PC-9 (cell line): ENCODE measurements at places on chromosomes 2 and 18.
A peak's percentile ranks its signal among the peaks of the same experiment; 100 is the strongest.

- DNase-seq, result no peak
Observed at GRCh38 chr2:12728221-12728777, 11.6 kb downstream of the TRIB2 start.

DNA sequence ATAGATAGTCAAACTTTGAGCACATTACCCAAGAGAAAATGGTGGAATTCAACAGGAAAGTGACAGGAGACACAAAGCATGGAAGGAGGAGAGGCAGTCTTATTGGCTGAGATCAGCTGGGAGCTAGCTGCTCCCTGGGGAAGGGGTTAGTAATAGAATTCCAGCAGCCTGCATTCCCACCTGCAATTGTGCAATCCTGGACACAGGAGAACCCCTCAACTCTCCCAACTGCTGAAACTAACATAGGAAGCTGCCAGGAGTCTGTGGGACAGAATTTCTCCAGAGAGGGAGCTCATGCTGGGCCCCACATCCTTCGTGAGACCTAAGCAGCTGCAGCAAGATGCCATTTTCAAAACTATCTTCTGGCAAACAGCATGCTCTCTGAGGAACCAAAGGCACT lies 69.8 kb upstream of the ACVR1C start:
- no peak for DNase-seq

GRCh38 chr18:5693699-5694294 lies 150.0 kb upstream of the EPB41L3 start:
- no peak for DNase-seq

GRCh38 chr2:236991874-236992273 lies 93.8 kb upstream of the COPS8 start:
- peak; percentile 41 for DNase-seq

DNA sequence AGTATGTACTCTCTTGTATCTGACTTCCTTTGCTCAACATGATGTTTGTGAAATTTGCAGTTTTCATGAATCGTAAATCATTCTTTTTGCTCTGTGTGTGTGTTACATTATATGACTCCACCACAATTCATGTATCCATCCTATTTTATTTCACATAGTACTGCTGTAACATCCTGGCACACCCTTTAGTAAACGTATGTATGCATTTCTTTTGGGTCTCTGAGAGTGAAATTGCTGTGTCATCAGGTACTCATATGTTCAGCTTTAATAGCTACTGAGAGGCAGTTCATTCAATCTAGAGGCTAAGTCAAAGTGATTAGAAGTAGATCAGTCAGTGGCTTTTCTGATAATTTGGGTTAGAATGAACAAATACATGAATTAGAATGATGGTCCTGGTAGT lies 118.8 kb downstream of the ESCO1 start:
- no peak for DNase-seq

DNA sequence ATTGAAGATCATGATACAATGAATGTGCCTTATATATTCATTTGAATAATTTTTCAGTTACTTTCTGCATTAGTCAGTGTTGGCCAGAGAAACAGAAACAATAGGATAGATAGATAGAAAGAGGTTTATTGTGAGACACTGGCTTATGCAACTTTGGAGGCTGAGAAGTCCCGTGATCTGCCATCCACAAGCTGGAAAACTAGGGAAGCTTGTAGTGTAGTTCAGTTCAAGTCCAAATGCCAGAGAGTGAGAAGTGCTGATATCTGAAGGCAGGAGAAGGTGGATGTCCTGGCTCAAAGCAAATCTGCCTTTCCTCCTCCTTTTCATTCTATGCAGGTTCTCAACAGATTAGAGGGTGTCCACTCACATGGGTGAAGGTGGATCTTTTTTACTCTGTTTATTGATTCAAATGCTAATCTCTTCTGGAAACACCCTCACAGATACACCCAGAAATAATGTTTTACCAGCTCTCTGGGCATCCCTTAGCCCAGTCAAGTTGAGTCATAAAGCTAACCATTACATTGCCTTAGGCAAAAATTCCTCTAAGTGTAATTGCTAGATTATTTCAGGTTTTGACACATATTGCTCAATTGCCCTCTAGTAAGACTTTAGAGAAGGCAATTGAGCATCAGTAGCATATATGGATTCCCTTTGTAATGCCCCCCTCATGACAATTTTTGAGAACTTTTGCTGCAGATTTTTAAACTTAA lies 341.4 kb downstream of the LPIN1 start:
- DNase-seq, result peak; percentile 94

- DNase-seq, result no peak
Observed at GRCh38 chr18:59769129-59769865, 72.1 kb upstream of the CCBE1 start.

GRCh38 chr2:23380562-23381065 lies 4.4 kb upstream of the KLHL29 start:
- peak; percentile 62 for DNase-seq

DNA sequence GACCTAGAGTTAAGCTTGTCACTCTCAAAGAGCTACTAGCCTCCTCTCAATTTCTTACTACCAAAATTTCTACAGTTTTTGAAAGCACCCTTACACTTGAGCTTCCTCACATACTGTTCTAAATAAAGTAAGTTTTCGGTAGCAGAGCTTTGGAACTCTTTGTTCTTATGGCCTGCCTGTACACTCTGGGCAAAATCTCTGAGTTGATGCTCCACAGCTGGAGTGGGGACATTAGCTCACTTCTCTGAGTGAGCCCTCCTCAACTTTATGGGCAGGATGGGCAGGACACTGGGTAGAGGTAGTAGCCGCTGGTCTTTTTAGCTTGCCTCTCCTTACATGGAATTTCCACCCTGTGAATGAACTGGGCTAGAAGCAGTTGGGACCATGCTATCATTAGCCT lies 127.8 kb downstream of the FAM210A start:
- DNase-seq, result no peak

DNA sequence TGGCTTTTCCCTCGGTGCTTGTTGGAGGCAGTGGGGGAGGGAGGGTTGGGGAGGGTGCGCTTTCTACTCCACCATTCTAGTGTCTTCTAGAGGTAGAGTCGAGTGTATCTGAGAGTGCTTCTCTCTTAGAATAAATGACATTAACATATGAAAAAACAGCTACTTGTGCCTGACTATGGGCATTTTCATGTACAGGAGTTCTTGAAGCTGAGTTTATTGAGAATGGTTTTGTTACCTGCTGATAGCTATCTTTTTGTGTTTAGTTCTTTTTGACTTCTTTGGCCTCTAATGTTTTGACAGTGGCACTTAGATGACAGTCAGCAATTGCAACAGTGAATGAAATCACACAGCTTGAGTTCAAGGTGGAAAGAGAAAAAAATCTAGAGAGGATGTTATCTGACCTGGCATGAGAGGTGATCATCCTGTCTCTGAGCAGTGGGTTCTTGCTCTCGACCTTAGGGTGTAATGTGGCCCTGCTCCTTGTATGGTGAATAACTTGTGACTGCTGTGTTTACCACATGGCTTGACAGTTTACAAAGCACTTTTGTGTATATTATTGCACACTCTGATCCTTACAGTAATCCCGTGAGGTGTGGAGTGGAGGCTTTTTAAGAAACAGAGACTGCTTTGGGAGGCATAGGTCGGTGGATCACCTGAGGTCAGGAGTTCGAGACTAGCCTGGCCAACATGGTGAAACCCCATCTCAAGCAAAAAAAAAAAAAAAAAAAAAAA lies 86.7 kb downstream of the AGAP1 start:
- no peak for DNase-seq

DNA sequence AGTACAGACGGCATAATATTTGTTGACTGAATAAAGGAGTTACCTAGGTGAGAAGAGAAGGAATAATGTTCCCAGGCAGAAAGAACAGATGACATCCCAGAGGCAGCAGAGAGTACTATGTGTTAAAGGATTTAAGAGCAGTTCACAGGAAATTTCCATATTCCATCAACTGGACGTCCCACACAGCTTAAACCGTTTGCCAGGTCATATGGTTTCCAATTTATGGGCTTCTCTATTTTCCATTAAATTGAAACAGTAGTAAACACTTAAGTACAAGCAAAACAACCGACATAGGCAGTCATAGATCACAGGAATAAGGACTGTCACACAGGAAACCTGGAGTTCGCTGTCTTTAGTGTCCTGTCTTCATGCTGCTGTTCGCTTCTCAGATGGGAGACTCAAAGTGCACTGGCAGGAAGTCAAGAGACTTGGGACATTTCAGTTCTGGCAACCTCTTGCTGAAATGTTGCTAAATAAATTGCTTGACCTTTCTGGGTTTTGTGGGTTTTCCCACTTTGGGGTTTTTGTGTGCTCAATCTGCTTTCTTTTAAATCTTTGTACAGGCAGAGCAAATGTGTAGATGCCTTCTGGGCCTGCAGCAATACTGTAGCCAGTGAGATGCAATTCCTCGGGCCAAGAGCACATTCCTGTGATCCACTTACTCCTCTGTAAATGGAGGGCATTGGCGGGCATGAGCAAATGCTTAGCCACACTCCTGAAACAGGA lies 5.8 kb upstream of the PIEZO2 start:
- DNase-seq, result no peak

DNA sequence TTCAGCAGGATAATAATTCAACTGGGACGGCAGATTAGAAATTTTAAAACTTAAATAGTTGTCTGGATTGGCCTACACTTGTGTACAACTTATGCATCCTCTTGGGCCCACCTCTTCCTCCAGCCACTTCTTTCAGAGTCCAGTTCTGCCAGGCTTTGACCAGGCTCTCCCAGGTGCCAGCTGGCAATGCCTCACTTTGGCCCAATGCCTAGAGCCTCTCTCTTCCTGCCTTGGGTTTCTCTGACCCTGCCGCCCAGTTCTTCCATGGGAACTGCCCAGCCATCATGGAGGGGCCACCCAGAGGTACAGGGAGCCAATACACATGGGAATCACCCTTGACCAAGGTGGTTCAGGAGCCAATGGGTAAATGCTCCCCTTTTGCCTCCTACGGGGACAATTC lies 135.5 kb downstream of the IRS1 start:
- DNase-seq, result no peak

- DNase-seq, result no peak
Observed at GRCh38 chr2:8849327-8849726, 11.9 kb upstream of the KIDINS220 start.

DNA sequence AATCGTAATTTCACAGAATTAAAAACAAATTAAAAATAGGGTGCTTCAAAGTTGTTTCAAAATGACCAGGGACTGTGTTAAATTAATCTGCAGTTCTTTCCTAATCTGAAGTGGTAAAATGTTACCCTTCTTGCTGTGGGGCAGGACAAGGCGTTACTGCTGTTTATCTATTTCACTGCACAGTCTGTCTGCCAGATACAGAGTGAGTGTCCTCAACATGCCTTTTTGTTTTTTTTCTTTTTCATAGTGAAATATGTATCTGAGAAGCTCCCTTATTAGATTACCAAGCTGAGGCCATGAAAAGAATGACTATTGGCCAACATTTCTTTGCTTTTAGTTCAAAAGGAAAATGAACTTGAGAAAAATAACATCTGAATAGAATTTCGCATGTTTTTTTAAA lies 38.0 kb downstream of the KCTD1 start:
- DNase-seq, result no peak

DNA sequence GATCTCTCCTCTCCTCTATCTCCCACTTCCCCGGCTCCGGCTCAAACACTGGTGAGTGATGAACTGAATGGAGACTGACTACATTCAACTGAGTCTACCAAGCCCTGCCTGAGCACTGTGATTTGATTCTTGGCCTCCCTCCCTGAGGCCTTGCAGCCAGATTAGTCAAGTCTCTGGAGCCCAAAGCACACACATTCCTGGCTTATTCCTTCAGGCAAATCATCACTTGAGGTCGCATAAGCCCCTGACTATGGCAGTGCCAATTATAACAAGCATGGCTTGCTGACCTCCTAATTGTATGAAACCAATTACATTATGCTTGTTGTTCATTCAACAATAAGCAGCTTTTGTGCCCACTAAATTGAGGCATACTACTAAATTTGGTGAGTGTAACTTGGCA lies 34.6 kb downstream of the EFEMP1 start:
- DNase-seq, result no peak

DNA sequence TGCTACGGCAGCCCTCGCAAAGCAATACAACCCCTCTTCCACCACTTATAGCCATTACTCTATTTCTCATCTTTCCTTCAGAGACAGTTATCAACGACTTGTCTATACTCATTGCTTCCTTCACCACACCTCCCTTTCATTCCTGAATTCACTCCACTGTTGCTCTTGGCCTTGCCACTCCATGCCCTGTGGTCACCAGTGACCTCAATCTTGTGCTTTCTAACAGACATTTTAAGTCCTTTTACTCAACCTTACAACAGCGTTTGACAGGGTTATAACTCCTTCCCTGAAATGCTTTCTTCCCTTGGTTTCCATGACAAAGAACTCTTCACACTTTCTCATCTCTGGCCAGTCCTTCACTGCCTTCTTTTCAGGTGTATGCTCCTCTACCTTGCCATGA lies 90.6 kb upstream of the CCDC141 start:
- no peak for DNase-seq

- DNase-seq, result no peak
Observed at GRCh38 chr2:100852999-100853908, 33.3 kb downstream of the NPAS2 start.

DNA sequence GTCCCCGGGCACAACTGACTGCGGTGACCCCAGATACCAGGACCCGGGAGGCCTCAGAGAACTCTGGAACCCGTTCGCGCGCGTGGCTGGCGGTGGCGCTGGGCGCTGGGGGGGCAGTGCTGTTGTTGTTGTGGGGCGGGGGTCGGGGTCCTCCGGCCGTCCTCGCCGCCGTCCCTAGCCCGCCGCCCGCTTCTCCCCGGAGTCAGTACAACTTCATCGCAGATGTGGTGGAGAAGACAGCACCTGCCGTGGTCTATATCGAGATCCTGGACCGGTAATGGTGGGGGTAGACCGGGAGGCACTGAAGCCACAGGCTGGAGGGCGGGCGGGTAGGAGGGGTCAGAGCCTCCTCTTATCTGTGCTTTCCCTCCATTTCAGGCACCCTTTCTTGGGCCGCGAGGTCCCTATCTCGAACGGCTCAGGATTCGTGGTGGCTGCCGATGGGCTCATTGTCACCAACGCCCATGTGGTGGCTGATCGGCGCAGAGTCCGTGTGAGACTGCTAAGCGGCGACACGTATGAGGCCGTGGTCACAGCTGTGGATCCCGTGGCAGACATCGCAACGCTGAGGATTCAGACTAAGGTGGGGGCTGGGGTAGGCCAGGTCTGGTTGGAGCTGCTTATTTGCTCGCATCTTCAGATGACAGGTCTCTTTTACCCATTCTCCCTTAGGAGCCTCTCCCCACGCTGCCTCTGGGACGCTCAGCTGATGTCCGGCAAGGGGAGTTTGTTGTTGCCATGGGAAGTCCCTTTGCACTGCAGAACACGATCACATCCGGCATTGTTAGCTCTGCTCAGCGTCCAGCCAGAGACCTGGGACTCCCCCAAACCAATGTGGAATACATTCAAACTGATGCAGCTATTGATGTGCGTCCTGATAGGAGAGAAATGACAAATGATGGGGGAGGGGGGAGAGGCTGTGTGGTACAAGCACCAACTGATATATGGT lies 780 bp downstream of the HTRA2 start:
- no peak for DNase-seq

GRCh38 chr2:8872821-8873432 lies 35.5 kb upstream of the KIDINS220 start:
- DNase-seq, result peak; percentile 2

DNA sequence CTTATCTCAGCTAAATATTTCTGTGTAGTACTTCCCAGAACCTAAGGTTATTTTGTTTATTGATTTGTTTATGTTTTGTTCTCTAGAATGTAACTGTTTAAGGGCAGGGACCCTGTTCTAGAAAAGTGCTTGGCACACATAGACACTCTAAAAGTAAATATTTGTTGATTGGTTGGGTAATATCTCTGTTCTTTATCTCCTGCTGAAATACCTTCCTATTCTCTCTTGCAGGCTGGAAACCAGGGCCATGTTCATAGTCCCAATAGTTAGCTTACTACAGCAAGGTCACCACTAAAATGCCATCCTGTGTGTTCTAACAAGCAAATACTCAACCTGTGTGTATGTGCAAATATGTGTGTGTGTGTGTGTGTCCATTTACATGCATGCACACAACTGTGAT lies 375.6 kb upstream of the MEIS1 start:
- no peak for DNase-seq
